Mesendoderm (in vitro differentiated cells): ENCODE measurements at places on chromosomes 7 and 10.

- H3K27ac ChIP-seq, result no peak overlapping the region
- H3K4me1 ChIP-seq, result no peaks in the 10 kb centered on the region
- no peaks in the 10 kb centered on the region for H3K27me3 ChIP-seq
- no peak for DNase-seq
Observed at GRCh38 chr7:69949122-69949521, 350.8 kb downstream of the AUTS2 start.

- DNase-seq, result no peak
- no peak overlapping the region for H3K4me3 ChIP-seq
- H3K27ac ChIP-seq, result no peak overlapping the region
- no peaks in the 10 kb centered on the region for H3K36me3 ChIP-seq
Observed at GRCh38 chr10:124322191-124322980, 96.3 kb downstream of the OAT start.

GRCh38 chr7:45482451-45482850 lies 91.7 kb upstream of the ADCY1 start:
- no peak overlapping the region for H3K4me3 ChIP-seq
- no peak overlapping the region for H3K27ac ChIP-seq
- H3K4me1 ChIP-seq, result no peaks in the 10 kb centered on the region
- no peaks in the 10 kb centered on the region for H3K36me3 ChIP-seq
- DNase-seq, result no peak

- no peak overlapping the region for H3K4me3 ChIP-seq
- peak; percentile 29 for DNase-seq
- H3K4me1 ChIP-seq, result no peaks in the 10 kb centered on the region
- no peak overlapping the region for H3K27ac ChIP-seq
Observed at GRCh38 chr10:10869592-10869991, 148.1 kb upstream of the CELF2 start.

- no peak overlapping the region for H3K27ac ChIP-seq
- H3K4me1 ChIP-seq, result no peaks in the 10 kb centered on the region
- DNase-seq, result no peak
- H3K27me3 ChIP-seq, result no peaks in the 10 kb centered on the region
Observed at GRCh38 chr10:12382956-12383531, 33.7 kb downstream of the CAMK1D start.

DNA sequence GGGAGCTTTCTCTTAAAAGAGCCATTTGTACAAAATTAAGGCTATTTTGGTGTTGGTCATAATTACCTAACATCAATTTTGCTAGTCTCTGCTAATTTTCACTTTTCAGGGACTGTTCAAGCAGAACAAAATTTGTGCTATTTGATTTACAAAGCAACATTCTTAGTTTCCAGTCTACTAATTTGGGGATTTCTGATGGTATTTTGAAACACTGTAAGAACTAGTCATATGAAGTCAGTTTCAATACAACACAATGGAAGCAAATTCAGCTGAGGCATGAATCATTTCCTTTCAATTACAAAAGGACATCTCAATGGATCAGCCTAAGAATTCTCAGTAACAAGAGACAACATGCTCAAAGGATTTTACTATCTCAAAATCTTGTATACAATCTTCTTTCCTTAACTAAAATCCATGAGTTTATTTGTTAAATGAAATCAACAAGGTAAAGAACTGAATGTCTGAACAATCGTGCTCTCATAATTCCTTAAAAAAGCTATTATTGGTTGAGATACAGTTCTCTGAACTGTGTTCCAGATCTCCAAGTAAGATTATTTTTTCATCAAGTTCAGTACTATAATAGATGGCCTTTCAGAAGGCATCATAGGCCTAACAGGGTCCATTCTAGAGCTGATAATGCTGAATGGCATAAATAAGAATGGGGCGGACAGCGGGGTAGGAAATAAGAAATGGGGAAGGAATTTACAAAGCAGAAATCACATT lies 144.6 kb downstream of the NRCAM start:
- no peak overlapping the region for H3K4me3 ChIP-seq
- no peaks in the 10 kb centered on the region for H3K27me3 ChIP-seq
- no peak for DNase-seq
- no peaks in the 10 kb centered on the region for H3K4me1 ChIP-seq
- H3K27ac ChIP-seq, result no peak overlapping the region

GRCh38 chr7:135194494-135195095 lies 16.7 kb downstream of the WDR91 start:
- peaks cover 2% of the 10 kb centered on the region for H3K36me3 ChIP-seq
- DNase-seq, result no peak
- no peaks in the 10 kb centered on the region for H3K27me3 ChIP-seq

- peak; percentile 40 for DNase-seq
- H3K4me3 ChIP-seq, result no peak within 1 kb of the TSS
- H3K4me1 ChIP-seq, result no peaks in the 10 kb centered on the region
- no peaks in the 10 kb centered on the region for H3K27me3 ChIP-seq
- H3K27ac ChIP-seq, result no peak within 1 kb of the TSS
Observed at GRCh38 chr7:77199013-77199966, at the start of gene FGL2. Gene FGL2 (minus strand): TSS chr7:77199819. CDS start chr7:77199793, 26 bp downstream.

DNA sequence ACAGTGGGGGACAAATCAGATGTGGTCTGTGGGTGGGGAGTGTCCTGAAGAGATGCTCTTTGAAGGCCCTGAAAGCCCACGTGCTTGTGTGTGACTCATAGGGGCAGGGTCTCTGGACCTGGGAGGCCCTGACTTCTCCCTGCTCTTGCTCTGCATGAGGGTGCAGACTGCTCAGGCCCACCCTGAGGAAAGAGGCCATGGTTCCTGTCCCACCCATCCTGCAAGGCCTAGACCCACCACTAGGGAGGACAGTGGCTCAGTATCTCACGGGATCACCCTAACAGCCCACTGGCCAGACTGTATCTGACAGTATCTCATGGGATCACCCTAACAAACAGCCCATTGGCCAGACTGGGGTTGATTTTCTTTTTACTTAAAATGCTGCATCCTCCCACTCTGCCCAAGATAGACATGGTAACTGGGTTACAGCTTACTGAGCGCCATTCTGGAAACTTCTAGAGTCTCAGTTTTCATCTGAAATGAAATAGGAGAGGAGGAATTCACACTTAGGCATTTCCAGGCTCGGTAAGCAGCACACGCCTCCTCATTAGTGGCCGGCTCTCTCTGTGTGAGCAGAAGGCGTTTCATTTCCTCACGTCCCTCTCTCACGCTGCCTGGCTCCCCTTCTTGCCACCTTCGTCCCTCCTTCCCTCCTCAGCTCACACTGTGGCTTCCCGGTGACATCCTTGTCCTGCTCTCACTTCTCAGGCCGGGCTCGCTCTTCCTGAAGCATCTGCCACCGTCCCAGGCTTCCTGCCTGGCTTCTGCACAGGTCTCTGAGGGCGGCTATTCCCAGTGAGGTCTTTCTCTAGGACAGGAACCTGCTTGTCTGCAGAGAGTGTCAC lies 242.6 kb downstream of the GLRX3 start:
- no peak overlapping the region for H3K4me3 ChIP-seq
- DNase-seq, result peak; percentile 65
- no peaks in the 10 kb centered on the region for H3K4me1 ChIP-seq
- no peak overlapping the region for H3K27ac ChIP-seq
- H3K36me3 ChIP-seq, result no peaks in the 10 kb centered on the region
- H3K27me3 ChIP-seq, result no peaks in the 10 kb centered on the region

DNA sequence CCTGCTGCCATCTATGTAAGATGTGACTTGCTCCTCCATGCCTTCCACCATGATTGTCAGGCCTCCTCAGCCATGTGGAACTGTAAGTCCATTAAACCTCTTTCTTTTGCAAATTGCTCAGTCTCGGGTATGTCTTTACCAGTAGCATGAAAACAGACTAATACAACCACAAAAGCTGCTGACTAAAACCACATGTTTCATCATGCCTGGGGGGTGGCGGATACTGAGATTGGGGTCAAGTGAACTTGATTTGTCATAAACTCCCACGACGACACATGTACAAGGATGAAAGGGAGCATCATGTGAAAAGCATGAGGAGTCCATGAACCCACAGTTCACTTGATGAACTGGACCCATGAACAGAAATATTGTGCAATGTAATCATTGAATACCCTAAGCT lies 134.9 kb upstream of the ANK3 start:
- H3K27ac ChIP-seq, result no peak overlapping the region
- H3K4me3 ChIP-seq, result no peak overlapping the region
- H3K36me3 ChIP-seq, result no peaks in the 10 kb centered on the region
- peaks cover 8% of the 10 kb centered on the region for H3K4me1 ChIP-seq

DNA sequence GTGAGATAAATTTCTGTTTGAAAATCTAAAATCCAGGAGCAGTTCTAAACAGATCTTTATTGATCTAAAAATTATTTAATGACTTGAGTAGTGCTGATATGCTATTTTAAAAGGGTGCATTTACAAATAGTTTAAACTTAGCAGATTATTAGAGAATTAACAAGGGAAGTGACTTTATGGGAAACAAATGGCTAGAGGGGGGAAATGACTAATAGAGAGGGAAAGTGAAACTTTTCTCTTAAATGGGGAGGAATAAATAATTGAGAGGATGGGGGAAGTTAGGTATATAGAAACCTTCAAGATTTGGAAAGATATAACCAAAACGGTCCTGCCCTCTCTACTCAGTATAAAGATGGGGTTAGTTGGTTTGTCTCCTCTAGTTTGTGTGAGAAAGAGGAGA lies 90.1 kb upstream of the ARMC3 start:
- H3K27me3 ChIP-seq, result no peaks in the 10 kb centered on the region
- H3K36me3 ChIP-seq, result no peaks in the 10 kb centered on the region
- H3K27ac ChIP-seq, result no peak overlapping the region

DNA sequence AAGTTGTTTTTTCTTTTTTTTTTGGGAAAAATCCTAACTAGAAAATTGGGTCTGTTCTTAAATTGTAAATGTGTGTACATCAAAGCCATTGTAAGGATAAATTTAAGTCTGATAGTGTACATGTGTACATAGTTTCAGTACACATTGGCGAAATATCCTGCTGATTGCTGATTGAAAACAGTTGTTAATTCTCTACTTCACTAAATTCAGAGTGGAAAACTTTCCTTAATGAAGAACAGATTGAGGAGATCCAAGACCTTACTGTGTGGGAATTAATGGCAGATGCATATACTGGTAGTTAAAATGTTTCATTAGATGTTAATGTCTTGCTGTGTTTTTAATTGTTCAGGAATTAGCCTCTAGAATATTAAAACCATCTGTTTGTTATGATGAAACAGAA lies 506.0 kb downstream of the AUTS2 start:
- no peaks in the 10 kb centered on the region for H3K4me1 ChIP-seq
- H3K27me3 ChIP-seq, result no peaks in the 10 kb centered on the region
- H3K36me3 ChIP-seq, result no peaks in the 10 kb centered on the region
- no peak overlapping the region for H3K4me3 ChIP-seq

DNA sequence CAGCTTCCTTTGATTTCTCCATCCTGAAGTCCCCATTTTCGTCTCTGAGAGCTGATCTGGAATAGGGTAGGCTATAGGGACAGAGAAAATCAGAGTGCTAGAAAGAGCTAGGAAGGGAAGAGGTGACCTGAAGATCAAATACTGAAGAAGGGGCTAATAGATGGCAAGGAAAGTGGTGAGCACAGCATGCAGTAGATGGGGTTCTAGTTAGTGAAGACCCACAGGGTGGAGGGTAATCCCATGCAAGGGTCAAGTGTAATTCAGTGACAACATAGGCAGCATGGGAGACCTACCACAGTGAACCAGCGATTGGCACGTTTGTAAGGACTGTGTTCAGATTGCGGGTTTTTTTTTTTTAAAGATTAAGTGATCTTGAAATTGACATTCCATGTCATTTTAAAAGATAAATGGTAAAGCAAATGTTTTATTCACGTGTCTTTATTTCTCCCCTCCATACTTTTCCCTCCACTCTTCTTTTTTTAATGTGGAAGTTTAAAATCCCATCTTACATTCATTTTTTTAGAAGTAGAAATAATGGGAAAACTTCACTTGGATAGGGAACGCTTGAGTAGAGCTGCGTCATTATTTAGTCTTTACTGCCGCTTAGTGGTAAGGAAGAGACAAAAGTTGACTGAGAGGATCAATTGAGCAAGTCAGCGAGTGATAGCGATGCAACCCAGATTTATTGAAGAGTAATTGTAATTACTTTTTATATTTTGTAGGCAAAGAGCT lies 21.0 kb upstream of the ABI1 start:
- H3K36me3 ChIP-seq, result no peaks in the 10 kb centered on the region
- DNase-seq, result peak; percentile 80
- H3K4me3 ChIP-seq, result no peak overlapping the region

DNA sequence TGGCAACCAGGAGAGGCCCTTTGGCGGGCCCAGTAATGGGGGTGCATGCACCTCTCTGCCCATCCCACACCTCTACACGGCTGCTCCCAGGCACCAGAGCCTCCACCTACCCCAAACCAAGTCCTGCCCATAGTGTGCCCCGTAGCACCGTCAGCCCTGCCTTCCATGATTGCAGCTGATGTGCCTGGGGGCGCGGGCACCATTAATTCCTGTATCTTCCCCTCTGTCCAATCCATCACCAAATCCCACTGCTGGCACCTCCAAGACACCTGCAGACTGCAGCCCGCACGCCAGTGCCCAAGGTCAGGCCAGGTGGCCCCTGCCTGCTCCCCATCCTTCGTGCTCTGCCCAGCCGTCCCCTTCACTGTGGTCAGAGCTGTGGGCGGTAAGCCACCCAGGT lies 533.0 kb downstream of the PTPRN2 start:
- no peaks in the 10 kb centered on the region for H3K27me3 ChIP-seq
- DNase-seq, result no peak
- no peaks in the 10 kb centered on the region for H3K36me3 ChIP-seq
- no peaks in the 10 kb centered on the region for H3K4me1 ChIP-seq
- H3K27ac ChIP-seq, result no peak overlapping the region

GRCh38 chr10:126754966-126755365 lies 84.5 kb upstream of the C10orf90 start:
- H3K27me3 ChIP-seq, result no peaks in the 10 kb centered on the region
- no peaks in the 10 kb centered on the region for H3K36me3 ChIP-seq
- H3K4me3 ChIP-seq, result no peak overlapping the region
- H3K27ac ChIP-seq, result no peak overlapping the region
- no peaks in the 10 kb centered on the region for H3K4me1 ChIP-seq
- no peak for DNase-seq

DNA sequence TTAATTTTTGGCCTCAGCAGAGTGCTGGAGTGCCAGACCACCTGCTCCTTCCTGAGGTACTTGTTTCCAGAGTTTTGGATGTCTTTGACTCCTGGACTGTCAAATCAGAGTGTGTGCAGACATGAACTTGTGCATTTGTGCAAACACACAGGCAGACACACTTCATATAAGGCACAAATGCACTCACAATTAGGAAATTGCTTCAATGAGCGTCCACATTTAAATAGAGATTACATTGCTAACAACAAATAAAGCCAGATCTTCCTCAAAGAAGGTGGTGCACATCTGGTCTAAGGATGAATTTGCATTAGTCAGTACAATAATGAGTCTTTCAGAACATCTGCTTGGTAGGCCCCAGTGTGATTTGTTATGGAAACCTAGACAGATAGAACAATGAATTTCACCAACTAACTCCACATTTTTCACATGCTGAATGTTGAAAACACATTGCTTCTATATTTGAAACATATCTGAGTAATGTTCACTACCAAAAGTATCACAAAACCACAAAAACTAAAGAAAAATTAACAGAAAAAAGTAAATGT lies 266.7 kb upstream of the INHBA start:
- DNase-seq, result no peak
- no peak overlapping the region for H3K4me3 ChIP-seq
- no peaks in the 10 kb centered on the region for H3K27me3 ChIP-seq
- no peaks in the 10 kb centered on the region for H3K36me3 ChIP-seq
- H3K27ac ChIP-seq, result no peak overlapping the region

- H3K4me1 ChIP-seq, result no peaks in the 10 kb centered on the region
- no peak overlapping the region for H3K4me3 ChIP-seq
- no peak for DNase-seq
- H3K27me3 ChIP-seq, result no peaks in the 10 kb centered on the region
- no peak overlapping the region for H3K27ac ChIP-seq
Observed at GRCh38 chr10:4646547-4646946, 179.5 kb upstream of the AKR1E2 start.

GRCh38 chr10:21402606-21403083 lies 122.8 kb downstream of the SKIDA1 start:
- DNase-seq, result no peak
- no peaks in the 10 kb centered on the region for H3K27me3 ChIP-seq
- peaks cover 2% of the 10 kb centered on the region for H3K4me1 ChIP-seq
- no peaks in the 10 kb centered on the region for H3K36me3 ChIP-seq
